ENCODE measurements at places on chromosomes 5 and 9.
A peak's percentile ranks its signal among the peaks of the same experiment; 100 is the strongest.

DNA sequence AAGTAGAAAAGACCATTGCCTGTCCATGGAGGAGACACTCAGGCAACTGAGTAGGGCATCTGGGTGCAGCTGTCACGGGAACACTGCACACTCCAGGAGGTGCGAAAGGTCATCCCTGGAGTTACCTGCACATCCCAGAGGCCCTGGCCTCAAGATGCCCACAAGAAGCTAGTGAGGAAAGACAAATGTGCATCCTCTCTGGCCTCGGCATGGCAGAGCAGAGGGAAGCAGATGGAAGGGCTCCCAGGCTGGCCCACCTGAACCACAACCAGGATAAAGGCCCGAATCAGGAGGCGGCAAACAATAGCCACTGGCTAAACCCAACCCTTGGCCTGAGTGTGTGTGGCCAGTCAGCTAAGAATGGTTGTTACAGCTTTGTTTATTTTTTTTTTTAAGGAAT lies 231.7 kb downstream of the SYK start:
- DNase-seq: no peak

- no peak for DNase-seq
Measured at GRCh38 chr9:134344068-134344799, 18.0 kb downstream of the RXRA start.

- no peak for DNase-seq
Measured at GRCh38 chr9:127767410-127767809, 11.1 kb downstream of the SH2D3C start.

DNA sequence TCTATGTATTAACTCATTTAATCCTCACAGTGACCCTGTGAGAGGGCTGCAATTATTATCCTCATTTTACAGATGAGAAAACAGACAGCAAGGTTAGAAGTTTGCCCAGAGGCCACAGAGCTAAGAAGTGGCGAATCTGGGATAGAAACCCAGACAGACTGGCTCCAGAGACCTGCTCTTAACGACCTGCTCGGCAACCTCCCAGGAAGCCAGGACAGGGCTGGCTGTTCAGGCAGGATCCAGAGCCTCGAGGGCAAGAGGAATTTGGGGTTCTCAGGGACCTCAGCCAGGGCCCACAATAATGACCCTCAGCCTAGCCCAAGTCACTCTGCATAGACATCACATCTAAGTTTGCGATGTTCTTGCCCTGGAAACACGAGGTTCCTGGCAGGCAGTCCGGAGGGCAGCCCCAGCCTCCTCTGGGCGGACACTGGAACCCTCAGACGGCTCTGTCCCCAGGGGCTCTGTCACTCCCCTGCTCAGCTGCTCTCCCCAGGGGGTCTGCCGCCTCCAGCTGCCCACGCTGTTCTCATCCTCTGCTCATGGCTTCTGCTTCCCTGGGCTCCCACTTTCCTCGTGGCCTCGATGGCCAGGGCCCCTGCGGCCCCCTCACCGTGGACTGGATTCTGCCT lies 138.5 kb upstream of the ERCC6L2 start:
- DNase-seq: no peak

GRCh38 chr5:131475541-131475941 lies 159.5 kb downstream of the RAPGEF6 start:
- no peak for DNase-seq

- DNase-seq: no peak
Measured at GRCh38 chr9:137715321-137715720, 96.5 kb downstream of the EHMT1 start.

DNA sequence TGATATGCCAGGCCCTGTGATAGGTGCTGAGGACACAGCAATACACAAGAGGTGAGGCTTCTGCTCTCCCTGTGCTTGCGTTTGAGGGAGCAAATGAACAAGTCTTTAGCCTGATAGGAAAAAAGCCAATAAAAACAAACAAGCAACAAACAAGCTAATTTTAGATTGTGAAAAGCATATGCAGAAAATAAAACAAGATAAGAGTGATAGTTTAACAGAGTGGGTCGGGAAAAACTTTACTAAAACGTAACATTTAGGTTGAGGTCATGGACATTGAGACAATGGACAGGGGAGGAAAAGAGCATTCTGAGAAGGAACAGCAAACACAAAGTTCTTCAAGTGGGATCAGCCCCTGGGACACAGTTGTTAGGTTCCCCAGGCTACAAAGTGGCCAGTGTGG lies 4.3 kb downstream of the SMIM3 start:
- DNase-seq: no peak

GRCh38 chr5:139403418-139403786 lies 487 bp downstream of the SPATA24 start:
- no peak for DNase-seq

GRCh38 chr9:131824155-131824594 lies 84.3 kb upstream of the RAPGEF1 start:
- no peak for DNase-seq

DNA sequence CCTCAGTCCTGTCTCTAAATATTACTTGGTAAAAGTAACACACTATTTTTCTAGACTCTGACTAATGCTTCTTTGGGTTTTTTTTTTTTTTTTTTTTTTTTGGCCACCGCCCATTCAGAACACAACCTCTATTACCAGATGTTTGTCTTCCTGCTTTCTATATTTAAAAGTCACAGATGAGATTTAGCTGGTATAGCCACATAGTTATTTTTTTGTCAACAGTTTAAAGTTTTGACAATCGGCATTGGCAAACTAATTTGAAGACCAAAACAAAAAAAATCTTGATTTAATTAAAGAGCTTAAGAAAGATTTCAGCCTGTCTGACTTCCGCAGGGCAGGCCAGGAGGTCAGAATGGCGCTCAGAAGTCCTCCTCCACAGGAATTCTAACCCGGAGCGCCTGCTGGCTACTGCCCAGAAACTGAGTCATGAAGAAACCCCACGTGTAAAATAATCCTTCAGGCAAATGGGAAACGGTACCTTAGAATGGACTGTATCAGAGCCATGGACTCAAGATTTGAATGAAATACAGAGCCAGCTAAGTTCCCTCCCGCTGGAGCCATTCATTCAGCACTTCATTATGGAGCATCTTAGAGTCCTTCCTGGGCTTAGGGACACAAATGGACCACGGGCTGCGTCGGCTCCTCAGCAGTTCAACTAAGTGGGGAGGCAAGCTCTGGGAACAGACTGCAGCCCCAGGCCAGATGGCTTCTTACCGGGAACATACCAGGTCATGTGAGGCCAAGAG lies 55.6 kb downstream of the PTPDC1 start:
- DNase-seq: peak; percentile 92

- DNase-seq: no peak
Measured at GRCh38 chr9:6656614-6657300, 11.2 kb upstream of the GLDC start.

DNA sequence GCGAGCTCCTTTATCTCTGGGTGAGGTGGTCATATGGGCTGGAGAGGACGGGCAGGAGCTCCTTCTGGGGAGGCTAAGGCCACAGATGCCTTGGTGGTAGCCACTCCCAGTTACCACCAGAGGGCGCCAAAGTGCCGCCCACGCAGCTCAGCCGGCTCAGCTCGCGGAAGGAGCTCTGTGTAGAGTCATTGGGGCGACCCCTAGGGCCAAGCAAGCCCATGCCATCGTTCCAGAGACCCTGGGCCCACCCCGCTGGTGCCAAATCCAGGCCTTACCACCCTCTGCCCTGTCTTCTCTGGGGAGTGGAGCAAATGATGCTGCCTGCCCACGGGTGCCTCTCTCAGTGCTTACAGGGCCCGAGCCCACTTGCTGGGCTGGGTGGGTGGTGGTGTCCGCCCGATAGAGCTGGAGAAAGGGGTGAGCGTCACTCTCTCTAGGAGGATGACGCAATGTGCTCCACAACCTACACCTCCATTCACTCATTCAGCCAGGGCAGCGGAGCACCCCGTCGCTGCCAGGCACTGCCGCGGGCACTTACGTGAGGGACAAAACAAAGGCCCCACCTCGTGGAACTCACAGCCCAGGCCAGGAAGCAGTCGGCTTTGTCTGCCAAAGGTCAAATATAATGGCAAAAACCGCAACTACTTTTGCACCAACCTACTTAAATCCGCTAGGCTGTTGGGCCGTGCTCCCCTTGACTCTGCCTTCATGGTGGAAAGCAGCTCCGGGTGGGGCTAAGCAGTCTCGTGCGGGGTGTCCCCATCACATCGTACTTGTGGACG lies 13.8 kb downstream of the TSPAN17 start:
- DNase-seq: peak; percentile 91

DNA sequence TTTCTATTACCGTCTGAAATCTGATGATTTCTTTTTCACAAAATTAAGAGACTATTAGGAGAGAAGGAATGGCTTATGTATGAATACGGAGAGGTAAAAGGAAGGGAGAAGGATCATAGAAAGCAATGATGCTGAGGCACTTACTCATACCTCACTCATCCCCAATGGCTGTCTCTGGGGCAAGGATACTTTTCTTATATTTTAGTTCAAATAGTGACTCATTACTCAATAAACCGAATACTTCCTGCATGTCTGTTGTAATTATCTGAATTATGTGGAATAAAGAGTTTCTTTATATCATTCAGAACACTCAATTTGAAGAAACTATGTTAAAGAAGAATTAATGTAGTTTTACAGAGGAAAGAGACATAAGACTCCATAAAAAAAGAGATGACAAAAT lies 284.5 kb upstream of the NUDT12 start:
- DNase-seq: peak; percentile 5

DNA sequence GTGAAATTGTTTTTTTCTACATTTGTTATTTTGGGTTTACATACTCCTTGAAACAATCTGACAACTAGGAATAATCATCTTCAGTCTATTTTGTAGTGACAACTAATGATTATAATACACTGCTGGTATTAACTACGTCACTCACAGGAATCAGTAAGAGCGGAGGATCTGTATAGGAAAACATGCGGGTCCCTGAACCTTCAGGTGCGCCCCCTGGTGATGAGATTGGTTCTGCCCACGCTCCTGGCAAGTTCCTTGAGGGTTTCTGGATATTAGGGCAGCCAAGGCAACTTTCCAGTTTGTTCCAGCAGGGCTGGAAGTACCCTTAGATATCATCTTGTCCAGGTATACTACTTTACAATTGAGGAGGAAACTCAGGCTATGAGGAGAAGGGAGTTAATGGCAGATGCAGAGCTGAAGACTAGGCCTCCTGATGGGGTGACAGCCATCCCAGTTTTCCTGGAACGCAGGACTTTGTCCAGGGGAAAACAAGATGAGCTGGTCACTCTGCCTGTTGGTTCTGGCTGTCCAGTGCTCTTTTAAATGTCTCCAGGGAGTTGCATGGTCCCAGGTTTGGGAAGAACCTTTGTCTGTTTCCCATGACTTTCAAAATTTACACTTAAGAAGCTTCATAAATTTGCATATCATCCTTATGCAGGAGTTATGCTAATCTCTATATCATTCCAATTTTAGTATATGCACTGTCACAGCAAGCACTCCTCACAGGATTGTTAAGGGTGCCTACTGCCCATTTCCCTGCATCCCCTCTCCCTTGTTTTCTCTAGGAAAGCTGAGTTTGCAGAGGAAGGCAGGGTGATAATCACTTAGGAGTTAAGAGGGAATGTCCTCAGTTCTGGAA lies 14.9 kb upstream of the WNT8A start:
- peak; percentile 82 for DNase-seq

GRCh38 chr9:70817311-70817710 lies 304.1 kb downstream of the TRPM3 start:
- no peak for DNase-seq

DNA sequence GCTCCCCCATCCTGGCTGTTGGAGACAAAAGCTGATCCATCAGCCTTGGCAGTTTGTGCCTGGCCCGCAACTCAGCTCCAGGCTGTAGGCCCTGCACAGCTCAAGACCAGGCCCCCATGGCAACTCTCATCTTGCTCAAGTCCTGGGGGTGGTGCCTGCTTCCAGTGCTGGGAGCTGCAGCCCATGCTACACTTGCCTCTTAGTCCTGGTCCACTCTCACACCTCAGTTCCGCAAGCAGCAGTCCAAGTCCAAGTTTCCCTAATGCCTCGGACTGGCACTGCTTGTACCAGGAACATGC lies 14.2 kb downstream of the AHRR start:
- DNase-seq: no peak

- peak; percentile 78 for DNase-seq
Measured at GRCh38 chr9:133054966-133055365, 6.8 kb upstream of the CEL start.

GRCh38 chr5:38816083-38817030 lies 29.5 kb upstream of the OSMR start:
- DNase-seq: no peak

- DNase-seq: peak; percentile 44
Measured at GRCh38 chr5:65483546-65484346, 2.0 kb upstream of the ADAMTS6 start.

GRCh38 chr9:86837345-86837744 lies 110.0 kb downstream of the GAS1 start:
- DNase-seq: no peak

DNA sequence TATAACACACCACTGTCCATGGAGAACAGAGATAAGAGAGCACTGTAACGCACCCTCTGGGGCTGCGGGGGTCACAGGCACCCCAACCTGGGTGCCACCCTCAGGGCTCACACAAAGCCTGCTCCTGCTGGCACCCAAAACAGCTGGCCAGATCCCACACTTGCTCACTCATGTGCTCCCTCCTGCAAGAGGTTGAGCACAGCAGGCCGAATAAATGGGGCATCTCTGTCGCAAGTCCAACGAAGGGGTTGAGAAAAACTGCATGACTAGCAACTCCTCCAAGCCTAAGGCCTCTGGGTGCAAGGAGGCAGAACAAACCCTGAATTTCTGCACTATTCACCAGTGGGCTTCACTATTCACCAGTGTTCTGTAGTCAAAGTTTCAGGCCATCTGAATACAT lies 80.3 kb downstream of the SECISBP2 start:
- DNase-seq: no peak

- no peak for DNase-seq
Measured at GRCh38 chr9:72936266-72936665, 16.6 kb downstream of the ALDH1A1 start.

DNA sequence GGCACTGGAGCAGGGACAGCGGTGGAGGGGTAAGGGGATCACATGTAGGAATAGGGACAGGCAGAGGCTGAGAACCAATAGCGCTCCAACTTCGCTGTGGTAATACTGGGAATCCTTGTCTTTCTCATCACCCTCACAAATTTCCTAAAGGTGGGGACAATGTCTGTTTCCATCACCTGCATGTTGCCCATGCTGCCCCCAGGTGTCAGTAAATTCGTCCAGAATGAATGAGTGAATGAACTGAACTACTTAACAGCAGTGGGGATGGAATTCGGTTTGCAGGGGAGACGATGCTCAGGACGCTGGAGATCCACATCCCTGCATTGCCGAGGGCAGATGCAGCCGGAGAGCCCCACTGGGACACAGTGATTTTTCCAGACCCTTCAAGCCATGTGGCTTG lies 129.9 kb downstream of the PDZD2 start:
- no peak for DNase-seq

DNA sequence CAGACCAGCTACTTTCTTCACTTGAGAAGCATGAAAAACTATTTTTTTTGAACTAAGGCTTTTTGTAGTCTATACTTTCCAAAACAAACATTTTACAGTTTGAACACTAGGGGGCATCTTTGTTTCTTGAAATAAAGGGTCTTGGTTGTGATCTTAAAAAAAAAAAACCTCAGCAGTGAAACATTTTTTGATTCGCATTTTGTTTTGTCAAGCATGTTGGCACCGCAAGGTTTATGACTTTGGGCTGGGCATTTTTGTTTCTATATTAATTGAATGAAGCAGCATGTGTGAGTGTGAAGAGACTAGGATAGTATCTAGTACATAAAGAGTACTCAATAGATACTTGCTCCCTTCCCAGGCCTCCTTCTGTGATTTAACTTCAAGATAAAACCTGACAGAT lies 31.6 kb upstream of the ACOT12 start:
- DNase-seq: peak; percentile 39

- DNase-seq: peak; percentile 83
Measured at GRCh38 chr9:95316794-95317118, 753 bp downstream of the FANCC start.
